Caki2 (cell line): ENCODE measurements at places on chromosomes 11 and 22.

DNA sequence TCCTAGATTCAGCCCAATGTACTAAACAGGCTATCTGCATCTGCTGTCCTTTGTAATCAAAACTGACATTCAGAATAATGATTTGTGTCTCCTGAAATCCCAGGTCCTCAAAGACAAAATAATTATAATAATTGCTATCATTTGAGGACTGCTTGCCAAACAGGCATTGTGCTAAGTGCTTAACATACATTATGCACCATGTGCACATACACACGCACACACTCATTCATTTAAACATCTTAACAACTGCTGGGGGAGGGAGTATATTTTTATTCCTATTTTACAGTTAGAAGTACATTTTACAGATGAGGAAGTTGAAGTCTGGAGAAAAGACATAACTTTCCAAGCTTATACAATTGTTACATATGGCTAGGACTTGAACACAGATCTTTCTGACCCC lies 308.0 kb upstream of the ZC3H12C start:
- DNase-seq: no peak

DNA sequence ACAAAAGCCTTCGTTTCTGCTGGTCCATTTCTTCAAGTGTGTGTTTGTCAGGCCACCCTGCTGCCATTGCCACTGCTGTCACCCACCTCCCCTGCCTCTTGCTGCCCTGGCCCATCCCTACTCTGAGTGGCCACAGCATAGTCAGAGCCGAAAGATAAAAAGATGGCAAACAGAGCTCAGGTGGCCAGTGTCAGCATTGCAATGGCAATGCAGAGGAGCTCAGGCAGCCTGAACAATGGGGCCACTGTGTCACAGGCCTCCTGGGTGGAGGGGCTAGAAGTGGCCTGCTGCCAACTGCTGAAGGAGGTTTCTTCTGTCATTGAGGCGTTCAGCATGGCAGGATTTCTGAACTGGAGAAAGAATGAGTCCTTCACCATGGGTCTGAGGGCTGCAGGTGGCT lies 137.1 kb downstream of the CSNK2A3 start:
- no peak for DNase-seq

DNA sequence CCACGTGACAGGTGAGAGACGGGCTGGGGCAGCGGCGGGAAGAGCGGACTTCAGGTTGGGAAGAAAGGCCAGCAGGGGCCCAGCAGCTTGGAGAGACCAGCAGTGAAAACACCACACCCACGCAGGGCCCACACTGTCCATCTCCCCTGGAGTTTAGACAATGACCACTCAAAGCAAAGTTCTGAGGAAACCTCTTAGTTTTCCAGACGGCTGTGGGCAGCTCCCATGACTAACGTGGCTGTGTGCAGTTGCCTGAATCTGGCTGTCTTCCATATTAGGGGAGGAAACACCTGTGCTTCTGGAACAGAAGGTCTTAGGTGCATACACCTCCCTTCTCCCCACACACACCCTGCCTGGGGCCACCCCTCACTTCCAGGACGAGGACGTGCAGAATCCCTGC lies 70.6 kb upstream of the TTLL12 start:
- no peak for DNase-seq

GRCh38 chr11:104573441-104573990 lies 324.7 kb downstream of the CASP12 start:
- no peak for DNase-seq

GRCh38 chr11:9765320-9766101 lies 101.6 kb downstream of the SWAP70 start:
- no peak for DNase-seq

DNA sequence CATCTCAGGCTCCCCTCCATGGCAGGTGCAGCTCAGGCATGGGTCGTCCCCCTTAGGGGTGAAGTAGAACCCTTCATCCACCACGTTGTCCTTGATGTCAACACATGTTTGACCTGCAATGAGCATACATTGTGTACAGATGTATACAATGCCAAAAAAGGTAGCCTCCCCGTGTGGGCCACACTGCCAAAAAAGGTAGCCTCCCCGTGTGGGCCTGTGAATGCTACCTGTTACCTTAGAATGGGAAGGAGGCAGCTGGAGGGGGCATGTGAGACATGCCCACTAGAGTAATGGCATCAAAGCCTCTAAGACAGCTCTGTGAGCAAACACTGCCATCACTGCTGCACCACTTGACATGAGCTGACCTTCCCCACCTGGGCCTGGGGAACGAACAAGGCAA lies 73.7 kb downstream of the DGCR2 start:
- DNase-seq: no peak

- DNase-seq: no peak
Observed at GRCh38 chr22:19896665-19897355, 42.1 kb upstream of the GNB1L start.

DNA sequence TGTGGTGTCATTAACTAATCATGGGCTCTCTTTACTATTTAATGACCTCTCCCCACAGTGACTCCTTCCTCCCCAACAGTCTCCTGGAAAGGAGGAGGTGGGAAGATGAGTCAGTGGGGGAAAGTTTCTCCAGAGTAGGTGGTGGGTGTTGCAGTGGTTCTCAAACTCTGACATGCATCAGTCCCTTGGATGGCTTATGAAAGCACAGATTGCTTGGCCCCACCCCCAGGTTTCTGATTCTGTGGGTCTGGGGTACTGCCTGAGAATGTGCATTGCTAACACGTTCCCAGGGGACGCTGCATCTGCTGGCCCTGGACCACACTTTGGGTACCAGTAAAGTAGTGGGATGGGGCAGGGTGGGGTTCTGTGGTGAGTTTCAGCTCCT lies 9.8 kb downstream of the CD82 start:
- no peak for DNase-seq

DNA sequence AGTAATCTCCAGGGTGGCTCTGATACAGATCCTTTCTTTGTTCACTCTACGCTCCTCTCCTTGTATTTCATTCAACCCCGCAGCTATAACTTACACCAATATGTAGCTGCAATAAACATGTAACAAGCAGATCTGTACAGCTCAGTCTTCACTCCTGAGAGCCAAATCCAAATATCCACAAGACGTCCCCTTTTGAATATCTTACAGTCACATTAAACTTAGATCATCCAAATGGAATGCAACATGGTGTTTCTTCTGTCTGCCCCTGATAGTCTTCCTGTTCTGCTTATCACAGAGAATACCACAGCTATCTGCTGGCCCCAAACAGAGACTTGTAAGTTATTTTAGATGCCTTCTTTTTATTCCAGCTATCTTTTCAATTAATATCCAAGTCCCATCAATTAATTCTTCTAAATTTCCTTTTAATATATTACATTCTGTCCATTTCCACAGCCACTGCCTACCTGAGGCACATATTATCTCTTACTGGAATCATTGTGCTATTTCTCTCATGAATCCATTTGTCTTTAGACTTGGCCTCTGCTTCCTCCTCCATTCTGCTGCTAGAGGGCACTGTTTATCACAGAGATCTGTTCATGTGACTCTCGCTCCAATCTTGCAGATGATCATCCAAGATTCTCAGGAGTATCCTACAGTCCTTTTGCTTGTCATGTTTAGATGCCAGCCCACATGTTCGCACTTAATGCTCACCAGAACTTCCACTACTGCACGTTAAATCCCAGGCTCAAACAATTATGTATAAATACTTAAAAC lies 908.6 kb downstream of the NTM start:
- DNase-seq: peak; percentile 2

- no peak for DNase-seq
Observed at GRCh38 chr22:46027211-46028105, 50.5 kb upstream of the WNT7B start.

- no peak for DNase-seq
Observed at GRCh38 chr11:115409691-115410220, 94.5 kb downstream of the CADM1 start.

GRCh38 chr11:7600205-7600775 lies 73.0 kb downstream of the CYB5R2 start:
- DNase-seq: peak; percentile 26

GRCh38 chr11:112339566-112339965 lies 78.9 kb upstream of the PLET1 start:
- no peak for DNase-seq

GRCh38 chr11:15745266-15745665 lies 611.1 kb downstream of the SOX6 start:
- DNase-seq: no peak

DNA sequence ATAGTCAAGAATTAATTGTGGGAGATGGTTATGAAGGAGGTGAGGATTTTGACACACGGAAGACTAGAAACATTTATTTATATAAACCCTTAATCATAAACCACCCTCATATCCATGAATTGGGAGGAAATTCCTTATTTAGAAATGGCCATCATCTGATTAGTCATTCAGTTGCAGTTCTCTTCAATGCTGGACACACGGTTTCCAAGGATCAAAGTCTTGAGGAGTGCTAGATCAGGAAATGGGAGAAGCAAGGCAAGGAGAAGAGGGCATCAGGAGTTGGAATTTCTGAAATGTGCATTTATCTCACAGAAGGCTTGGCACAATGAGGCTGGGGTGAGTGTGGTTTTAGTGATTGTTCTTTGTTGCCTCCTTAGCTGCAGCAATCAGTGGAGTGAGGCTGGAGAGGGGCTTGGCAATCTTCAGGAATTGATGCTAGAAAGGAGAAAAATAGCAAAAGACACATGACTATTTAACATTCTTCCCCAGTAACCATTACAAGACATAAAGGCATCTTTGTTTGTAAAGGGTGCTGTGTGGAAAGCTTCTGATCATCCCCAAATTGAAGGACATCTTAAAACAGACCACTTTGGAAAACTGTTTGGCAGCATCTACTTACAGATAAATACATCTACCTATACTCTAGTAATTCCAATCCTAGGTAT lies 21.6 kb upstream of the GDPD4 start:
- DNase-seq: no peak

DNA sequence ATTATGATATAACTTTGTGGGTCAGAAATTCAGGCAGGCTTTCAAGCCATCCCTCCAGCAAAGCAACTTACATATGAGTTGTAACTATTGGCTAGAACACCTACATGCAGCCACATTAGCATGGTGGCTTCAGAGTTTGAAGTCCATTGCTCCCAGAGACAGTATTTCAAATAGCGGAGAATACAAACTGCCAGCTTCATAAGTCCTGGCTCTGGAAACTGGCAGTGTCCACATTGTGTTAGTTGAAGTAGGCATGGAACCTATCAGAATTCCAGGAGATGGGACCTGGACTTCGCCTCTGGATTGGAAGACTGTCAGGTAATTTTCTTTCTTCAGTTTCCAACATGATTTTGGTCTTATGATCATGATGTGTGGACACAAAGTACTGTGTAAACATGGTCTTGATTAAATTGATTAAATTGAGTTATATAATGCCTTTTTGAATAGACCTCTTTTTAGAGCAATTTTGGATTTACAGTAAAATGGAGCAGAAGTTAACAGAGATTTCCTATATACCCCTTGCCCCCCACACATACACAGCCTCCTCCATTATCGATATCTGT lies 209.9 kb upstream of the NAV2 start:
- no peak for DNase-seq

- peak; percentile 45 for DNase-seq
Observed at GRCh38 chr11:86726118-86726753, 53.8 kb upstream of the ME3 start.

- no peak for DNase-seq
Observed at GRCh38 chr22:32721328-32722180, 80.0 kb upstream of the TIMP3 start.

DNA sequence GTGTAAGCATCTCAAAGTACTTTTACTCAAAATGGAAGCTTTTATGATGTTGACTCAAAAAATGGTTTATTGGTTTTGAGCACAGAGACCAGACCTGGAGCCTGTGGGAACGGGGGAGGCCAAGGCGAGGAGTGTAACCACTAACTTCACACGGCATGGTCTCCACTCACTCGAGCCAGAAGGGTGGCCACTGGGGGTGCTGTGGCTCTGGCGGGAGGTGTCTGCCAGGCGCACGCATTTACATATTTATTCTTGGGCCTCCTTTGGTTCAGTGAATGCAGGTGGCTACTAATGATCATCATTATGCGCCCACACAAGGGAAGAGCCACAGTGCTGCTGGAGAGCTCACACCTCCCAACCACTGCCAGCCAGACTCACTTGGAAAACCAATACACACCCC lies 64.6 kb downstream of the FLRT1 start:
- DNase-seq: no peak

DNA sequence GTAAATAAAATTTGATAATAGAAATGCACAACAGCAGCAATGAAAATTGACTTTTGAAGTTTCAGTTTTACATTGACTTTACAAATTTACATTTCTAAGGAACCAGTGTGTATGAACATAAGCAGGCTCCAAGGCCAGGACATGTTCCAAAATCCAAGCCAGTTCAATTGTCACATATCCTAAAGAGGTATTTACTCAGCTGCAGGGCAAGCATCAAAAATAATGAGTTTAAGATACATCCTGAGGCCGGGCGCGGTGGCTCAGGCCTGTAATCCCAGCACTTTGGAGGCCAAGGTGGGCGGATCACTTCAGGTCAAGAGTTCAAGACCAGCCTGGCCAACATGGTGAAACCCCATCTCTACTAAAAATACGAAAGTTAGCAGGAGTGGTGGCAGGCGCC lies 39.0 kb upstream of the AKIP1 start:
- DNase-seq: no peak

DNA sequence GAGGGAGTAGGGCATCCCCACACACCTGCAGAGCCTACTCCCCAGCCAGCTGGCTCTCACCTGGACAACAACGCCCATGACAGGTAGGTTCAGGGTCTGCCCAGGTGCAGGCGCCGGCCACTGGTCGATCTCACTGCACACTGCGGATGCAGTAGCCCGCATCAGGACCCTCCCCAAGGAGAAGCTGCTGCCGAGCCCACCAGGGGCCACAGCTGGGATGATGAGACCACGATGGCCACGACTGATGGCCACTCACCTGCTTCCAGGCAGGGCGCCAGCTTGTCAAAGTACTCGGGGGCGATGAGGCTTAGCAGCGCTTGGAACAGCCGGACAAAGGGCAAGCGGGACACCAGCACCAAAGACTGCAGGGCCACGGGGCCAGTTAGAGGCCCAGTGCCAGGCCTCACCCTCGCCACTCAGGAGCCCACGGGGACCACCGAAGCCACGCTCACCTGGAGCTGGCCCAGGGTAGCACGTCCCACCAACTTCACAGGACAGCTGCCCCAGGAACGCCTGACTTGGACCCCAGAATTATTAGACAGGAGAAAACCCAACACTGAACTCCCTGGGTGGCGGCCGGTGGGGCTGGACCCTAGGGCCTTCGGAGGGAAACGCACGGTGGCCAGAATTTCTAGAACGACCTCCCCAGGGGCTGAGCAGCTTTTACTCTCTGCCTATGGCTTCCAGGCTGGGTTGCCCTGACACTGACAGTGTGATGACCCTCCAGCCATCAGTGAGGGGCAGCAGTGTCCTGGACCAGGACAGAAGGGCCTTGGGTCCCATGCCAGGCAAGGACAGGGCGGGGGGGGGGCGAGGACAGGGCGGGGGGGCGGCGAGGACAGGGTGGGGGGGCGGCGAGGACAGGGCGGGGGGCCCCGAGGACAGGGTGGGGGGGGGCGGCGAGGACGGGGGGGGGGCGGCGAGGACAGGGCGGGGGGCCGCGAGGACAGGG lies 8.9 kb upstream of the PLXNB2 start:
- DNase-seq: no peak
